ENCODE measurements at places on chromosomes 12 and 14. TPM values are rescaled to one million over a fixed set of nuclear protein-coding genes. Genes with fewer than 3 reads are reported as not detected.

ADAM21 gene
- total RNA-seq = not detected

TAS2R46 gene
- total RNA-seq = 6.8 TPM

RNASE4 gene
- 28.3 TPM for total RNA-seq

OVCH1 gene
- total RNA-seq = not detected

ALDH1L2 gene
- 58.7 TPM for total RNA-seq

GPR68 gene
- 3.4 TPM for total RNA-seq

FOXG1 gene
- not detected for total RNA-seq

IAPP gene
- not detected for total RNA-seq

PTPRB gene
- total RNA-seq = 0.49 TPM

CHST11 gene
- 7.4 TPM for total RNA-seq

CYP46A1 gene
- total RNA-seq = 0.36 TPM

SRSF5 gene
- total RNA-seq = 132 TPM

ITPR2 gene
- 23.4 TPM for total RNA-seq

KRT3 gene
- not detected for total RNA-seq

C14orf180 gene
- total RNA-seq = not detected

BIN2 gene
- not detected for total RNA-seq

C12orf56 gene
- total RNA-seq = 0.49 TPM

SMCO2 gene
- total RNA-seq = not detected

TROAP gene
- 1.8 TPM for total RNA-seq

ANKRD33 gene
- total RNA-seq = not detected

PTGDR gene
- total RNA-seq = not detected

SMOC1 gene
- total RNA-seq = 1.8 TPM

FAM216A gene
- 6.5 TPM for total RNA-seq

TEDC1 gene
- 2.6 TPM for total RNA-seq

ABCD2 gene
- total RNA-seq = 0.12 TPM

SVOP gene
- total RNA-seq = not detected

NABP2 gene
- total RNA-seq = 24.0 TPM

LRCOL1 gene
- total RNA-seq = not detected

TESPA1 gene
- total RNA-seq = not detected

MYBPC1 gene
- not detected for total RNA-seq

PIWIL1 gene
- total RNA-seq = not detected

IGF1 gene
- total RNA-seq = 0.12 TPM

LGR5 gene
- 1.1 TPM for total RNA-seq

TMCC3 gene
- total RNA-seq = 0.24 TPM

KDM5A gene
- 58.2 TPM for total RNA-seq

AMN gene
- 0.16 TPM for total RNA-seq

CDK2 gene
- 14.1 TPM for total RNA-seq

TBX5 gene
- 0.12 TPM for total RNA-seq

IL31 gene
- total RNA-seq = not detected

TCTN1 gene
- 44.3 TPM for total RNA-seq
